Activated T-helper 9 cell treated with anti-CD3 and anti-CD28 coated beads, Interleukin-2, amount 50 U/mL, for 16 hours (primary cell): ENCODE measurements at places on chromosomes 7 and 10.

GRCh38 chr10:86203162-86203905, 163.3 kb downstream of the GRID1 start:
- no peak for DNase-seq

DNA sequence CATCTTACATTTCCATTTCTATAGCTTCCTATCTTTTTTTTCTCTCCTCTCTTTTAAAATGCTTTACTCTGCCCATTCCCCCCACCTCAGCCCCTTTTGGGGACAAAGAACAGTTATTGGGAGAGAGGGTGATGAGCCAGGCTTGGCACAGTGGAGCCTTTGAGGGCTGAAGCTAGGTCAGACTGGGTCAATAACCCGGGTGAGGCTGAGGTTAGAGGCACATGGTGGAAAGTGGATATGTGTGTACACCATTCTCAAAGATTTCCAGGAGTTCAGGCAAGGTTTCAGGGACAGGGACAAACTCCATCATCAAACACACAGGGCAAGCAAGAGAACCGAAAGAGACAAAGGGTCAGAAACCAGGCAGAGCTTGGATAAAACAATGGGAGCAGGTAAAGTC, 11.5 kb downstream of the ABCB4 start:
- no peak for DNase-seq

DNA sequence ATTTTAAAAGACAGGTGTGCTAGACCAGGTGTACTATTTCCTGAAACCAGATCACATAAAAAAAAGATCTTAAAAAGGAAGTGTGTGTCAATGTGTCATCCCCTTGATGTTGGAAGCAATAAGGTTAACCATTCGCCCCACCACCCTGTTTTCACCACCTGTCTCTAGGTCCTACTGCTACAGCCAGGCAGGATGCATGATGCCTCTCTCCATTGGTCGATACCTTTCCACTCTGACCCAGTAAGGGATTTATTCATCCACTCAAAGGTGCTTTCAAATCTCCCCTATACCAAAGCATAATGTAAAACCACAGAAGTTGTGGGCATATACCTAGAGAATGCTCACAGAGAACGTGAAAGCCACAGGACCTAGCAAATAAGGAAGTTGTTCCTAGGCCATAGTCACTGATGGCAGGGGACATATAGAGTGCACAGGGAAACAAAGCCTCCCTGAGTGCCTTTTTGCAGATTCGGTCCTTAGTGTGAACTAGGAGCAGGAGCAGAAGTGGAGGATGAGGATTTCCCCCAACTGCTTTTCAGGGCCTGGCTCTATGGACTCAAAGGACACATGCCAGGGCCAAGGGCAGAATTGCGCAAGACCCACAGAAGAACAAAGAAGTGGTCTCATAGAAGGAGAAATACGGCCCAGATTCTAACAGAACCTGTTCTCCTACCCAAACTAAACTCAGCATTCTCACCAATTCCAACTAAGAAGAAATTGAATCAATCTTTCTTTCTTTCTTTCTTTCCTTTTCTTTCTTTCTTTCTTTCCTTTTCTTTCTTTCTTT, 631.5 kb upstream of the NRP1 start:
- no peak for DNase-seq

DNA sequence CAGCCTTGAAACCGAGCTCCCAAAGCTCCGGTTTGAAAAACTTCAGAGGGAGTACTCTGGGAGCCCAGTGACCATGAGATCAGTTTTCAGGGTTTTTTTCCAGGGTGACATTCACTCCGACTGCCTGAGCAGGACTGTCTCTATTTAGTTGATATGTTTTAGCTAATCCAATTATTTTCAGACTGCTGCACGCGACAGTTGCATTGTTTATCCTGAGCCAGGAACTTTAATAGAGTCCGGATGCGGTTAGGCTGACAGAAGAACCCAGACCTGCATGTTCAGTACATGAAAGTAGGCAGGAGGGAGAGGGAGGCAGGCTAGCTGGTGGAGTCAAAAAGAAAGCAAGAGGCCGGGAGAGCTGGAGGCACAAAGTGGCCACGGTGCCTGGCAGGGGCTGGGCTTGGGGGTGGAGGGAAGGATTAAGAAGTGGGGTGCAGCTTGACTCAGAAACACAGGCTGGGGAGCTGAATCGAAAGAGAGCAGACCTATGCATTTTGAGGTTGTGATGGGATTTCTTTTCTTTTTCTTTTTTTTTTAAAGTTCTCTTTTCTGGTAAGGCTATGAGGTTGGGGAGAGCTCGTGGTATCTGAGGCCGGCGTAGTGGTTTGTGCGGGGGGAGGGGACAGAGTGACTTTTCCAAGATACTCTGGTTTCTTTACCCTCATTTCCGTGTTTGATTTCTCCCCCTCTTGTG, 5.7 kb downstream of the GATA3 start:
- DNase-seq: no peak

DNA sequence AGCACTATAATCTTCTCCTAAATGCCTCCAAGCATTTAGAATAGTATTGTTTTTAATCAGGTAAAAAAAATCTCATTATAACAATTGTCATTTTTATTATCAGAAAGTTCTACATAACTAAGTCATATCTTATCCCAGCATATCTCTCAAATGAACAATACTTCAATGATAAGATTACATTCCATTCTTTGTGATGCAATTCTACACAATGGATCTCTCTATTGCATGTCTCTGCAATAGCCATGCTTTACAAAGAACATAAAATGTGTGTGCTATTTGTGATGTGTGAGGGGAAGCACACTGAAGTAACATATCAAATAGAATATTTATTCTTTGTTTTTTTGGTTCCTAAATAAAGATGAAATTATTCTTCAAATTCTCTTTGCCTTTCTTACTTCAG, 195.7 kb downstream of the TSPAN12 start:
- no peak for DNase-seq

GRCh38 chr7:114695182-114695581, 226.7 kb upstream of the MDFIC start:
- DNase-seq: no peak

GRCh38 chr10:52801947-52802346, 29.4 kb upstream of the MBL2 start:
- DNase-seq: no peak
